ENCODE measurements at places on chromosomes 13 and 19.

GRCh38 chr13:105220063-105220462 is 1315.4 kb downstream of the EFNB2 start:
- no peak for DNase-seq

DNA sequence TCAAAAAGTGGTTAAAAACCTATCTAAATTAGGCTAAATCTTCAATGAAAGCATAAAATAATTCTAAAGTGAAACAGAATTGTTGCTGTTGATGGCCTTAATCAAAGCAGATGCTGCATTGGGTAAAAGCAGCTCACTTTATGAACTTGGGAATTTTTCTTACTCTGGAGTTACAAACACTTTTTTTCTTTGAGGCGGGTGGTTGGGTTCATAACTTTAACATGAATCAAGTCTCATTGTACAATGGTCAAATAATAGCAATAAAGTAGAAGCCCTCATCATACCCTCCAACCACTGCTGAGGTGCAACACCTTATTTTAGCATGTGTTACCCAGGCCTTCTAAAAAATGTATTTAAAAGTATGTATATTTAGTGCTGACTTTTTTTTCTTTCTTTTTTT is 29.1 kb downstream of the NUP58 start:
- DNase-seq = no peak

DNA sequence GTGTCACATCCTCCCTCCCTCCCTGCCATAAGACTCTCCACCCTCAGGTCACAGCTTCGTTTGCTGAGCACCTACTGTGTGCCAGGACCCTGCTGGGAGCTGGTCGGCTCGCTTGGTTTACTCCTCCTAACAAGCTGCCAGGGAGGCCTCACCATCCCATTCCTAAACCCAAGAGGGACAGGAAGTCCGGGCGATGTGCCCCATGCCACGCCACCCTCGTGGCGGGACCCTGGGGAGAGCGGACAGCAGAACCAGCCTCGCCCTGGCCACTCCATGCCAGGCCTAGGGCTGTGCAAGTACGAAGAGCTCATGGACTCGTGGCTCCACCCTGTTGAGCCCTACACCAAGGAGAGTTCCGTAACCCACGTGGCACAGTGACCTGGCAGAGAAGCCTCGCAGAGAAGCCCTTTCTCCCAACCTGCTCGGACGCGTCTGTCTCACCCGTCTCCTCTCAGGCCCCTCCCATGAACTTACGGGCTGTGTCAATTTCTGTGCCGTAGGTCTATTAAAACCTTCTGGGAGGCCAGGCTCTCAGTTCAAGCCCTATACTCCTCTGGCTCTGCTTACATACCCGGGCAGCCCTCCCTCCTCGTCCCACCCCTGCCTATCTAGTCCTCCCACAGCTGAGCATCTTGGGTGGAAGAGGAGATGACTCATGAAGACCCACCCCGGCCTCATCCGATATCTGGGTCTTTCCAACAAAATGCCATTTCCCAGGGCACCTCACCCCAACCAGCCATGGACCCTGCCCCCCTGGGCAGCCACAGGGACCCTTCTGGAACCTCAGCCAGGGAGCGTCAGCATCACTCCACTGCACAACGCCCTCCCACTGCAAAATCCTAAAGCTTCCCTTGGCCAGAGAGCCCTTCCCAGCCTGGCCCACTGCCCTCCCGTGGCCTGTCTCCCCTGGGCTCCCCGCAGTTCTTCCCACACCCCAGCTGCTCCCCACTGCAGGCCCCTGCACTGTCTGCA is 2.6 kb downstream of the UBXN6 start:
- no peak for DNase-seq

DNA sequence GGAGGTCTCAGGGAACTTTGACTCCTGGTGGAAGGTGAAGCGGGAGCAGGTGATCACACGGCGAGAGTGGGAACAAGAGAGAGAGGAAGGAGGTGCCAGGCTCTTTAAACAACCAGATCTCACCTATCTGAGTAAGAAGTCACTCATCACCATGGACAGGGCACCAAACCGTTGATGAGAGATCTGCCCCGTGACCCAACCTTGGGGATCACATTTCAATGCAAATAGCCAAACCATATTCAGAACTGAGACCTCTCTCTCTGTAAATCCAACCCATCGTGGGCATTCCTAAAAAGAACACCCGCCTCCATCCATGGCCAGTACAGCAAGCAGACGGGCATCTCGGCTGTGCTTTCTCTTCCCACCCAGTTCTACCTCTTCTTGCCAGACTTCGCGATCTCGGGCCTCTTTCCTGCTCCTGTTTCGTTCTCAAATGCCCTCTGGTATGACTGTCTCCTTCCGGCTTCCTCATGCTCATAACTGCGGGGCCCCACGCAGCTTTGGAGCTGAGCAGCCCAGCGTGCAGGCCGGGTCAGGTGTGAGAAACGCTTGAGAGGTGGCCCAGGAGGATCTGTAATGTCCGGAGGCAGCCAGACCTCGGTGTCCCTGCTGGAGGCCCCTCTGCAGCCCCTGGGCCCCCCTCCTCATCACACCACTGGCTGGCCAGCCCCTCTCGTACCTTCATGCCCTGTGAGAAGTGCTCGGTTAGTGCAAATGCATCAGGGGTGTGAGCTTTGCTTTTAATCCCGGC is 97.0 kb upstream of the GPR183 start:
- DNase-seq = no peak

GRCh38 chr19:24059563-24060295 is 27.3 kb upstream of the ZNF254 start:
- no peak for DNase-seq

- DNase-seq = no peak
Measured at GRCh38 chr19:54650108-54650655, 12.6 kb upstream of the LILRB4 start.

GRCh38 chr13:75839406-75839805 is 203.3 kb downstream of the LMO7 start:
- DNase-seq = no peak

DNA sequence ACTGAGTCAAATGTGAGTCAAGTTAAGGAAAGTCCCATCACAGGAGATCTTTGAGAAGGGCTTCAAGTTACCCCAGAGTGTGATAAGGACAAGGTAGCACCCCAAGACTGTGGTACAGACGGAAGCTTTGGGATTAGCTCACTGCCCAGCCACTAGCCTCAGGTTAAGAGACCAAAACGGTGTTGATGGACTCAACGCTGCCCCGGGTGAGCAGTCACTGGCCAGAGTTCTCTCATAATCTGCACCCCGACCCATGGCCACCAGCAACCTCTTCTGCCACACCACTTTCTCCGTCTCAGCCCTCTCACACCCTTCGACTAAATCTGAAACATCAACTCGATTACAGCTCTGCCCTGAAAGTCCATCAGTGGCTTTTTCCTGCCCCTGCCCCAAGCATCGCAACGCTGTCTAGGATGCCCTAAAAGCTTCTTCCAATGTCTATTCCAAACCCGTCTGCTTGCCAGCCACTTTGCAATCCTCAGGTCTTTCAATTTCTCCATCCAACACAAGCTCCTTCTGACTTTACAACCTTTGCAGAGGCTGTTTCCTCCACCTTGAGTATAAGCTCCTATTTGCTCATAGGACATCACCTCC is 5.6 kb downstream of the HNRNPL start:
- DNase-seq = no peak

- DNase-seq = no peak
Measured at GRCh38 chr19:18289471-18290301, 8.3 kb upstream of the JUND start.

- no peak for DNase-seq
Measured at GRCh38 chr13:106528718-106529414, 6.6 kb downstream of the EFNB2 start.

GRCh38 chr13:30371649-30372265 is 50.5 kb upstream of the UBE2L5 start:
- DNase-seq = no peak

GRCh38 chr19:28314287-28314686 is 898.7 kb downstream of the UQCRFS1 start:
- DNase-seq = no peak

DNA sequence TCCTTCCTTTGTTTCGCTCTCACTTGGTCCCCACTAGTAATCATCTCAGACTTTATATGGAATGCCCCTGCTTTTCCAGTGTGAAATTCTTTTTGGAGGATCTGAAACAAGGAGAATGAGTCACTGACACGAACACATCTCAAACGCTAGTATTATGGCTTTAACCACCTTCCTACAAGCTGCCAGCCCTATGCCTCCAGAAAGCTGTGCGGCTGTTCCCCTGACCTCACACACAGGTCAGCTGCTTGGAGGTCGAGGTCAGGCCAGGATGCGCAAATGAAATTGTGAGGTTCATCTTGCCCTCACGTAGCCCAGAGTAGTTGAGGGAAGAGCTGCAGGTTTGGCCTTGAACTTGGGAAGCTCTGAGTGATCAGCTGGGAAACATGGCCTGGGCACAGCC is 449.8 kb downstream of the FGF9 start:
- DNase-seq = no peak

- DNase-seq = no peak
Measured at GRCh38 chr19:18406749-18407148, 9.3 kb upstream of the LRRC25 start.

DNA sequence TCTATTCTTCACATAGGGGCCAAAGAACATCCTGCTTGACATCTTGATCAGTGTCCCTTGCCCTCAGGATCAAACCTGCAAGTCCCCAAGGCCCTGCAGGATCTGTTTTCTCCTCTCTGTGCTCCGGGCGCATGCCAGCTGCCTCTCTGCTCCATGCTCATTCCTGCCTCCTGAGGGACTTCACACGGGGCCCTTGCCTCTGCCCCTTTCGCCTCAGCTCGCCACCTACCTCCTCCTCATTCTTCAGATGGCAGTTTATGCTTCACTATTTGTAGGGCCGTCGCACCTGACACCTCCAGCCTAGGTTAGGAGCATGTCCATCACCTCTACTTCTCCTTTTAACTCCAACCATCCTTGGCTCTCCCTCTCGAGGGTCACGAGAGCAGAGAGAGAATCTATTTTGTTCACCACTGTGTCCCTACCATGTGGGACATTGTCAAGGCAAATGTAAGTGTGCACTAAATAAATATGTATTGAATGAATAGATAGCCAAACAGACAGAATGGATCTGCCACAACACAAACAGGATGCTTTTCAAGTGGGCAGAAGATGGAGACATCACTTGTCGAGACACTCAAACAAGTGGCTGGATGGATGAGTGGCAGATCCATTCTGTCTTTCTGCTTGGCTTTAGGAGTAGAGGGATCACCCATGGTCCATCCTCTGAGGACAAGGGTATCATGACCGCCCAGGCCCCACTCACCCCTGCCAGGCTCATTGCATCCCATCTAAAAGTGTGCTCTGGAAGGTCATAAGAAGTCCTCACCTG is 29.6 kb downstream of the ACTN4 start:
- no peak for DNase-seq

- no peak for DNase-seq
Measured at GRCh38 chr19:54461210-54461609, 2.4 kb downstream of the LENG9 start.

- DNase-seq = no peak
Measured at GRCh38 chr13:27572234-27572901, 48.0 kb downstream of the LNX2 start.

GRCh38 chr13:49057176-49057575 is 81.5 kb downstream of the FNDC3A start:
- no peak for DNase-seq

DNA sequence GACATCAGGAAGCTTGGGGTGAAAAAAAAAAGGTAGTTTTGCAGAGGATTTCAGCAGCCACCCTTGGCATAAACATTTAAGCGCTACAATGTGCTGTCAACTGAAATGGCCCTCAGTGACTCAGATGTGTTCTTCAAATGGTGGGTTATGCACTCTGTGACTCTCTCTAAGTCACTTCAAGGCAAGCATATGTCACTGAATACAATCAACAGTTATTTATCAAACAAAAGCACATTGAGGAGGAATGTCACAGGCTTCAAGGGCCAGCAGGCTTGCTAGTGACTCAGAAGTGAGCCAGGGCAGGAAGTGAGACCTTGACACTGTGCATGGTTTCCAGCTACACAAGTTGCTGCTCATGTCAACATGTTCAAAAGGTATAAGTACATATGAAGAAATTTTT is 523.7 kb upstream of the HTR2A start:
- DNase-seq = no peak

- no peak for DNase-seq
Measured at GRCh38 chr19:21328406-21328805, 804 bp downstream of the ZNF708 start.

GRCh38 chr13:48969685-48970084 is 6.0 kb upstream of the FNDC3A start:
- no peak for DNase-seq

DNA sequence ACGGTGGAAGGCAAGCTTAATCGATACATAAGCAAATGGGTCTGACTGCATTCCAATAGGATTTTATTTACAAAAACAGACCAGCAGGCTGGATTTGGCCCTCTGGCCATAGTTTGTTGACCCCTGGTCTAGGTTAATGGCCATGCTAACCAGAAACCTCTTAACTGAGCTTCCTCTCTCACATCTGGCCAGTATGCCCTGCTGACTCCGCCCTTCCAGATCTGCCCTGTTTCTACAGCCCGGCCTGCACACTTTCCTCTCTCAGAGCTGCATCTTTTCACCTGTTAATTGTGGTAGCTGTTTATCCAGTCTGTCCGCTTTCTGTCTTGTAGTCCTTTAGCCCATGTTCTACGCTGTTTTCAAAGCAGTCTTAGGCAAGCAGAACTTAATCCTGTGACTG is 25.6 kb downstream of the EDNRB start:
- DNase-seq = no peak

GRCh38 chr13:80037505-80037888 is 303.4 kb downstream of the SPRY2 start:
- DNase-seq = no peak

DNA sequence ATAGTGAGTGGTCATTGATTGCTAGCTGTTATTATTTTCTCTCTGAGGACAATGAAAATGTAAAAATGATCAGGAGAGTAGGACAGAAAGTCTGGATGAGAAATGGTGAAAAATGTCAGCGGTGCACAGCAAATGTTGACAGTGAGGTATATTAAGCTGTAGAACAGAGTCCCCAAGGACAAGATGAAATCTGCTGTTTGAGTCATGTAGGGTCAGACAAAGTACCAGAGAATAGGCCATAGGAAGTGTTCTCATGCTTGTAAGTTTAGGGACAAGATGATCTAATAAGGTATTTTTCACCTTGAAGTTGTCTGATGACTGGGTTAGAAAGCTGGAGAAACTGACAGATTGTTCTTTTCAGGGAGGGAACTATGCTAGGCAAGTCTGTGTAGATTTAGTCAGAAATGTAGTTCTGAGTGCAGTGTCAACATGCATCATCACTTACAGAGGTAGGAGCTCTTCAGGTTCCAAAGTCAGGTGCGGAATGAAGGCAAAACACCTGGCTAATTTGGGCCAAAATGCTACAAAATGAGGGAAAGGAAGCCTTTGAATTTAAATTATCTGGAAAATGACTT is 369.3 kb downstream of the DLEU7 start:
- DNase-seq = no peak

- DNase-seq = no peak
Measured at GRCh38 chr19:11106477-11106876, 17.2 kb downstream of the LDLR start.

Measured in vagina (tissue), 2 donors.